Left cardiac atrium (tissue), 4 donors: ENCODE measurements at places on chromosomes 6 and 20. TPM values are rescaled to one million over a fixed set of nuclear protein-coding genes. Genes with fewer than 3 reads are reported as not detected.

- no peak for DNase-seq
Measured at GRCh38 chr6:122569230-122569771, 40.9 kb upstream of the PKIB start.

GRCh38 chr20:4225745-4226144, 210.4 kb upstream of the RNF24 start:
- DNase-seq: no peak

Gene DEFB124
- total RNA-seq: 0.44 TPM

Gene CFAP206
- 0.42 TPM for total RNA-seq

Gene FOXQ1
- not detected for total RNA-seq
